ENCODE measurements at places on chromosomes 5 and 9.

- DNase-seq = no peak
Observed at GRCh38 chr5:11386398-11386797, 517.8 kb downstream of the CTNND2 start.

GRCh38 chr9:7439355-7439995 lies 360.1 kb downstream of the DMAC1 start:
- peak; percentile 41 for DNase-seq

DNA sequence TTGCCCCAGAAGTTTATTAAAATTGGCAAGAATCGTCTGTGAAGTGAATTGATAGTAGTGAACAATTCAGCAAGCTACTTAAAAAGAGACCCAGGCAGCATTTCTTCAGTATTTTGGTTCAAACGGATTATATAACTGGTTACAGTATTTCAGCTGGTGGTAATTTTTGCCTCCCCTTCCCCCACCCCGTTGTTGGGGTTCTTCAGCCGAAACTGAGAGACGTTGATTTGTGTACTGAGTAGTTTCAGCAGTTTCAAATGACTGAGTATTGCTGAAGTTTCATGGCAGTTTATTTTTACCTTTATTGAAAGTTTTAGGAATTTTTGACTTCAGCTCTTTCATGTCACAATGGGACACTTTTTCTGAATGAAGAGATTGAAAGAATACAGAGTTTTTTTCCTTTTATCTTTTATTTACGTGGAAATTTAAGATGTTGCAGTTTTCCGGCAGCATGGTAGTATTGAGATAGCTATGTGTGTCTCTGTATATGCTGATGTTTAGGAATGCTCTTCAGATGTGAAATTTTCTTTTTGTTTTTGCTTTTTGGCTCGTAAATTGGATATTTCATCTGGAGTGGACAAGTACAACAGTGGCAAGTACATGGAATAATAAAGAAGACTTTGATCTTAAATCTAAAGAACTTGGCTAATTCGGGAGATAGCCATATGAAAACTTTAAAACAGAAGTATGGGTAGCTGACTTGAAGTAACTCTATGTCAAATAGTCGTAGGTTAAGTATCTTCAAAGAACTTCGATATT lies 1.9 kb downstream of the GPBP1 start:
- peak; percentile 28 for DNase-seq

GRCh38 chr9:126276056-126276728 lies 50.4 kb upstream of the MVB12B start:
- DNase-seq = peak; percentile 85

DNA sequence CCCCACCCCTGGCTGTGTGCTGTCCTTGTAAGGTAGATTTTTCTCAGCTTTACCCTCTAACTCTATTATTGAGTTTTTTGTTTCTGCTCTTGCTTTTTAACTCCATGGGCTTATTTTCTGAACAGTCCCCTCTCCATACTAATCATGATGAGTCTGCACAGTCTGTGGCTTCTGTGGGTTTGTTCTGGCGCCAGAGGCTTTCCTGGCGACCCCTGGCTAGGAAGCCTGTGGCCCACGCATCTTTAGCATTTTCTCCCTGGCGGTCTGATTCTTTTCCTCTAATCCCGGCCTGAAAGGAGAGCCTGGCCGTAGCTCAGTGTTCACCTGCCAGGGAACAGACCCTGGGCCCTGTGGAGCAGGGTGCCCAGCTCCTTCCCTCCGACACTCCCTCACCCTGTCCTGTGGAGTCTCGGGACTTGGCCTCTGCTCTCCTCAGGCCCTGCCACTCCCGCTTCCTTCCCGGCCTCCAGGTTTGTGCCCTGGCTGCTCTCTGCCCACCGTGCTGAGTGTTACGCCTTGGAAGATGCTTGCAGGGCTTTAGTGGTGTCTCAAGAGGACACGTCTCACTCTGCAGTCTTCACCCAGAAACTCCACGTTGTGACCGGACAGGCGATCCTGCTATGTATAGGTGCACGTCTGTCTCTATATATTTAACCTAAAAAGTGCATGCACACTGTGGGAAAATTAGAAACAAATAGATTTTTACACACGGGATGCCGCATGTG lies 31.7 kb upstream of the LRRC14B start:
- DNase-seq = no peak

DNA sequence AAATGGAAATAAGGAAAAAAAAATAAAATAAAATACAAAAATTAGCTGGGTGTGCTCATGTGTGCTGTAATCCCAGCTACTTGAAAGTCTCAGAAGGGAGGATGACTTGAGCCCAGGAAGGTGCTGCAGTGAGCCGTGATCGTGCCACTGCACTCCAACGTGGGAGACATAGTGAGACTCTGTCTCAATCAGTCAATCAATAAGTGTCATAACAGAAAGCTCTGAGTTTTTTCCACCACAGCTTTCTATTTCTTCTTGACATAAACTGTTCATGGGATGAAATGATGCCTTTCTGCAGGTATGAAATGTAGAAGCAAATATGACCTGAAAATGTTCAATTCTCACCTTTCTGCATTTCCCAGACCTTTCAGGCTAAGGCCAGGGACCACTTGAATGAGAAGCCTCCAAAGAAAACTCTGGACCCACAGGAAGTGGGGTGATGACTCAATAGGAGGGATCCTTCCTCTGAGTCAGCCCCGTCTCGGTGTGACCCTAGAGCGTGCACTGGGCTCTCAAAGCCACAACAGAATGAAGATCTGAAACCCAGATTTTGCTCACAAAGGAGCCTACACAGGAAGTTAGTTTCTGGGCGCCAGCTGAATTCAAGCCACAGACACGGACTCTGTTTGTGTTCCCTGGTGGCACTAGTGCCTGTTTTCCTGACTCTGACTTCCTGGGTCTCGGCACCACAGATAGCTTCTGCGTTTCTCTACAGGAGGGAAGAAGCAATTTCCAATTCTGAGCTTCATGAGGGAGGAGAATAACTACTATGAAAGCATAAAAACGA lies 62.0 kb downstream of the ANKH start:
- no peak for DNase-seq

DNA sequence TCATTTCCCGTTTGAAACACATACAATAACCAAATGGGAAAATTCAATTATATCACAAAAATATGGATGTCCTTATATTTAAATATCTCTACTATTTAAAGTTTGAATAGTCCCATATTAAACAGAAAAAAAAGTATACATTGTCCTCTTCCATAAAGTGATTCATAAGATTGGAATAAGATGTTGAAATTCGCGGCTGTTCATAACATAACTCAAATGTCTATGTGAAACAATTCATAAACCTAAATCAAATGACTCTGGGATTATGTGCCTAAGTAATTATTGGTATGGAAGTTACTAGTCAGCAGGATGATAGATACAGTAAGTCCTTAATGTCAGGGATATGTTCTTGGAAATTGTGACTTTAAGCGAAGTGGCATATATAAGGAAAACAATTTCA lies 3.9 kb upstream of the EFNA5 start:
- no peak for DNase-seq

All from NCI-H69 (cell line).